Ammon's horn (tissue), 1 donor: ENCODE measurements at places on chromosomes 4 and X.

GRCh38 chr4:130648570-130648969, 1552.6 kb downstream of the C4orf33 start:
- no peak for DNase-seq

- DNase-seq, result no peak
These were observed 11.4 kb downstream of the NR3C2 start for GRCh38 chr4:148430854-148431253.

GRCh38 chr4:174749091-174749490, 80.0 kb downstream of the GLRA3 start:
- DNase-seq, result peak; percentile 64

DNA sequence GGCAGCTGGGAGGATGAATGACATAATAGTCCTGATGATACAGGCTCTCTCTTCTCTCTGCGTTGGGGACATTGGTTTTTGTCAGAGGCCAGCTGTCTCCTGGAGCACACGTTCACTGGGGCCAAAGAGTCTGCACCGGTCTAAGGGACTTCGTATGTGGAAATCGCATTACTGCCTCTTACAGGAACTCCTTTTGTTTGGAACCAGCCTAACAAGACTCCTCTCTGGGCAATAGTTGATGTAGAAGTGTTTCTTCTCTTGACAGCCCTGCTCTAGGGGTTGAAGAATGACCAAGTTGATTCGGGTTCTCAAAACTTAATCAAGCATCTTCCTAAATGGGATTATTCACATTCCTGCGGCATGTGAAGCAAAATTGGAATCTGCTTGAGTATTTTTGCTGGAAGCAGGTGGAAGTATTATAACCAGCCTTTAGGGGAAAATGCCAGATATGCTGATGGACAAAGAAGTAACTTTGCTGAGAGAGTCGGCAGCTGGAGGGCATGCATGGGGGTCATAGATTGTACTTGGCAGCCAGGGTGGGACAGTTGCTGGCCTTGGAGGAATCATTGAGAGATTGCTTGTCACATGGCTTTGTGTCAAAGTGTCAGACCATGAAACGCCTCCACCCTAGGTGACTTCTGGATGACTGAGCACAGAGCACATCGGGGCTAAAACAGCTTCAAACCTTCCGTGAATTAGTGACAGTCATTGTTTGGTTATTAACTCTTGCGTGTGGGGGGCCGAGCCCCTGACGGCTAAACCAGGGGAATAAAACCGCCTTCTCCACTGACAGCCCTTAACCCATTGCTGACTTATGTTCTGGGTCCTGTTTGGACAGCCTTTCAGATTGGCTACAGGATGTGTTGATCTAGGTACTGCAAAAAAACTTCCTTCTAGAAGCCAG, 34.4 kb upstream of the SLC34A2 start:
- DNase-seq, result no peak

DNA sequence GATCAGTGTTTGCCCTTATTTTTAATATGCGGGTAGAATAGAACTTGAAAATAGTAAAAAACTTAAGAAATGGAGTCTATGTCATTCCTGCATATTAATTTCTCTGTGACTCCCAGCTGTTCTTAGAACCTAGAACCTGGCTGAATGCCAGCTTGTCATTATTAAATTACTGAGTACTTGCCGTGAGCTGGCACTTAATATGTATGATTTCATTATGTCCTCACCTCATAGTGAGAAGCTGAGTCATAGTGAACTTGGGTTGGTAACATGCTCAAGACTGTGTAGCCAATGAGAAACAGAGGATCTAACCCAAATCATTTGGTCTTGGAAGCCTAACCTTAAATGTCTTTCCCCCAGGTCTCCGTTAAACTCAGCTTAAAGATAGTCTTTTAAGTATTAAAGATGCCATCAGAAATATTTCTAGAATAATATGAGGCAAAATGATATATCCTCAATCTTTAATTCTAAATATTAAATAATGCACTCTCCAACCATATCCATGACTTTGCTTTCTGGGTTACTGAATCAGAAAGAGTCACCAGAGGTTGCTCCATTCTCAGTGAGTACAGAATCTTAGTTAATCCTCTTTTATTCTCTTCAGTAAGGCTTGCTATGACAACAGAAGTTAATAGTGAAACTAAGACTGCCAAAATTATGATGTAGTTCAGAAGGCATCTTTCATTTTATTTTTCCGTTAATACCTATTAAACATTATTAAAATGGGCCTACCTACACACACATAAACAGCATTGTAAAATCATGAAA, 58.6 kb upstream of the TLL1 start:
- DNase-seq, result no peak

DNA sequence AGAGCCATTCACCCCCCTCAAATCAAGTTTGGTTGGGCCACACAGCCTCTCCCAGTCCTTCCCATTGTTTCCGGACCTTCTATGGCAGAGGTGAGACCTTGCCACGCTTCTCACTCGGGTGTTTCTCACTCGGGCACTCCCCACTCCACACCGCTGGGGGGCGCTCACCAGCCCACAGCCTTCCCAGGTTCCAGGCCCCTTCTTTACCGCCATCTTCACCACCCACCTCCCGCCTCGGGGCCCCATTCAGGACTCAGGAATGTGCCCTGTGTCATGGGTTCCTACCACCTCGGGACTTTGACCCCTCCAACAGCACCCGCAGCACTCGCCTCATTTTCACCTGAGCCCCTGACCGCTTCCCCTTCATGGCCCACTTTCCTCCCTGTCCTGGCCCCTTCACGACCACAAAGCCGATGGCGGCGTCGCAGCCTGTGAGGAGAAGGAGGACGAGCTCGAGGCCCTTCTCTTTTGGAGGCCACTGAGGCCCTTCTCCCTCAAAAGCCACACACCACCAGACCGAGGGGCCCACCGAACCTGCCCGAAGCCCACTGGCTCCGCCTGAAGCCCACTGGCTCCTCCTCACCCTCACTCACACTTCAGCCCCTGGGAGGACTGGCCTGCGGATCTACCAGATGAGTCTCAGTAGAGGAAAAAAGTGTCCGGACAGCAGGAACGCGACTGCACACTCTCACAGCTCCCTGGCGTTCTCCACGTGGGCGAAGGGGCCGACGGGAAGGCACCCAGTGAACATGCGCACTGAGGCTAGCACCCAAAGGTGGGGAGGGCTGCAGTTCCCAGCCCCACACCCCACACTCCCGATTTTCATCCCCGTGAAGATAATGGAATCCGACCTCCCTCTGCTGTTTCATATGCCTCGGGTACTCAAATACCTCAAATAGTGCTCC, at the start of gene PAGE1:
Gene PAGE1 (minus strand): TSS at position 709 of the 905 bp plus-strand sequence. CDS start 1,214 bp downstream, outside the sequence.
- DNase-seq, result no peak

DNA sequence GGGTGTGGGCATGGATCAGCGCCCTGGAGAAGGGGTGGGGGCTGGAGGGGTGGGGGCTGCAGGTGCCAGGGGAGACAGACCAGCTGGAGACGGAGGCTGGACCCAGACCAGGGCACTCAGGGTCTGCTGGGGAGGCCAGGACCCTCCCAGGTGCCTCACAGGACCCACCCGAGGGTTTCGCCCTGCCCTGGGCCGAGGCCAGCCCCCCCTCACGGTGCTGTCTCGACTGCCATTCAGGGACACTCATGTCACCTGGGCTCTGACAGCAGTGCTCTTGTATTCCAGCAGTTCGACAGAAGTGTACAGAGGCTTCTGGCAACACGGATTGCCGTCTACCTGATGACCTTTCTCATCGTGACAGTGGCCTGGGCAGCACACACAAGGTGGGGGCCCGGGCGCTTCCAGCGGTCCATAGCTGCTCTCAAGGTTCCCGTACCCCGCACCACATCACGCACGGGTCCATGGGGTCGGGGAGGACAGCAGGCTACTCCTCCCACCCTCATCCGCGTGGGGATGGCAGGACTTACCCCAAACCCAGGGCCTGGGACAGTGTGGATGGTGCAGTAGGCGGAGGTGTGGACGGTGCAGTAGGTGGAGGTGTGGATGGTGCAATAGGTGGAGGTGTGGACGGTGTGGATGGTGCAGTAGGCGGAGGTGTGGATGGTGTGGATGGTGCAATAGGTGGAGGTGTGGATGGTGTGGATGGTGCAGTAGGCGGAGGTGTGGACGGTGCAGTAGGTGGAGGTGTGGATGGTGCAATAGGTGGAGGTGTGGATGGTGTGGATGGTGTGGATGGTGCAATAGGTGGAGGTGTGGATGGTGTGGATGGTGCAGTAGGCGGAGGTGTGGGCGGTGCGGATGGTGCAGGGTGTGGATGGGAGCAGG, 18.1 kb downstream of the TMEM175 start:
- DNase-seq, result no peak

DNA sequence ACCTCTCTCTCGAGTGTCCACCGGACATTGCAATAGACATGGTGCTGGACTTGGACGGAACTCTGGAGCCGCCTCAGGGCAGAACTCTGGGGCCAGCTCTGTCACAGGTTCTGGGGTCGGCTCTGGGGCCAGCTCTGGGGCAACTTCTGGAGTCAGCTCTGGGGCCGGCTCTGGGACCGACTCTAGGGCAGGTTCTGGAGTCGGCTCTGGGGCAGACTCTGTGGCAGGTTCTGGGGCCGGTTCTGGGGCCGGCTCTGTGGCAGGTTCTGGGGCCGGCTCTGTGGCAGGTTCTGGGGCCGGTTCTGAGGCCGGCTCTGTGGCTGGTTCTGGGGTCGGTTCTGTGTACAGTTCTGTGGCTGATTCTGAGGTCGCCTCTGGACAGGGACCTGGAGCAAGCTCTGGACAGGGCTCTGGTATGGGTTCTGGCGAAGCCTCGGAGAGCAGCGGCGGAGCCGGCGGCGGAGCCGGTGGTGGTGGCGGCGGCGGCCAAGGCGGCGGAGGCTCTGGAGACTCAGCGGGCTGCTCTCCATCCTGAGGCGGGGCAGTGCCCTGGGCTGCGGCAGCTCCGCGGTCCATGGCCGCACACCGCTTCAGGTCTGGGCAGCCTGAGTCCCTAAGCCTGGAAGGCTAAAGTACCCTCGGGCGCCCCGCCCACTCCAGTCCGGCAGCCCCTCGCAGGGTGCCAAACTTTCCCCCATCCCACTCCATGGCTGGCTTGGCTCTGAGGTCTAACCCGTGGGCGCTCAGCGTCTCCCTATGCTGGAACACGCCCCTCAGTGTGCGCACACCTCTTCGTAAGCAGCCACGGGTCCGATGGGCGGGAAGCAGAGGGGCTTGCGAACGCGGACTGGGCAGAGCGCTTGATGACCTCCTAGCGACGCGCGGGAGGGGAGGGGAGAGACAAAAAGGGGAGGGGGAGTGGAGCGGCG, at the start of gene DGKK:
Gene DGKK (minus strand): TSS at position 723 of the 929 bp plus-strand sequence. CDS start 147 bp downstream, at position 576.
- DNase-seq, result no peak

DNA sequence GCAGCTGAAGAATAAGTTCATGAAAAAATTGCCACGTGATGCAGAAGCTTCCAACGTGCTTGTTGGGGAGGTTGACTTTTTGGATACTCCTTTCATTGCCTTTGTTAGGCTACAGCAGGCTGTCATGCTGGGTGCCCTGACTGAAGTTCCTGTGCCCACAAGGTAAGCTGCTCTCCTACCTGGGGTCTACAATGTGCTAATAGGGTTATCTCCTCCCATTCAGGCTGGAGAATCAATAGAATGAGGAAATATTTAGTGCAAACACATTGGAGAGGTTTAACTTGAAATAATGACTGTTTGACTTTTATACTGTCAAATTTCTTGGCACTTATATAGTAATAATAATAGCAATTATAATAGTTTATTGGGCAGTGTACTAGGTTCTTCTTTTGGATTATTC, 101.8 kb downstream of the SLC4A4 start:
- DNase-seq, result no peak

- no peak for DNase-seq
These were observed 84.2 kb upstream of the TLL1 start for GRCh38 chr4:165788686-165789463.

GRCh38 chr4:87853108-87853507, 20.3 kb downstream of the MEPE start:
- DNase-seq, result peak; percentile 64

DNA sequence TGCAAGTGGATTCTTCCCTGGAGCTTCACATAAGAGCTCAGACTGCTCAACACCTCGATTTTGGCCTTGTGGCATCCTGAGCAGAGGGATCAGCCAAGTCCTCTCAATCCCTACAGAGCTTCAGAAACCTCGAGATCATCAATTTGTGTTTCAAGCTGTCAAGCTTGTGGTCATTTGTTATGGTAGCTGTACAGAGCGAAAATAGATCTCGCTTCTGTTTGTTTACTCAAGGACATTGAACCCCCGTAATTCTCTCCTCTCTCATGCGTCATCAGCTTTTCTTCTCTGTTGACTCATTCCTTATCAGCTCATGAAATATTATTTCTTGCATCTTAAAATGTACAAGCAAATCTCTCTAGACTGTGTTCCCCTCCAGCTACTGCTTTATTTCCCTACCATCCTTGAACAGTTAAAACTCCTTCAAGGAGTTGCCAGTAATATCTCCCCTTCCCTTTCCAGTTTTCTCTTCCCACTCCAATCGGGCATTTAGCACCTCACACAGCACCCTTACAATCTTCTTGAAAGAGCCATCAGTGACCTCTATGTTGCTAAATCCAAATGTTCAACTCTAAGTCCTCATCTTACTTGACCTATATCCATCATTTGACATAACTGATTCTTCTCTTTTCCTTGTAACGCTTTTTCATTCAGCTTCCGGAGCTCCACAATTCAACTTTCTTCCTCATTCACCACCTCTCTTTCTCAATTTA, 106.2 kb upstream of the FAT1 start:
- no peak for DNase-seq

DNA sequence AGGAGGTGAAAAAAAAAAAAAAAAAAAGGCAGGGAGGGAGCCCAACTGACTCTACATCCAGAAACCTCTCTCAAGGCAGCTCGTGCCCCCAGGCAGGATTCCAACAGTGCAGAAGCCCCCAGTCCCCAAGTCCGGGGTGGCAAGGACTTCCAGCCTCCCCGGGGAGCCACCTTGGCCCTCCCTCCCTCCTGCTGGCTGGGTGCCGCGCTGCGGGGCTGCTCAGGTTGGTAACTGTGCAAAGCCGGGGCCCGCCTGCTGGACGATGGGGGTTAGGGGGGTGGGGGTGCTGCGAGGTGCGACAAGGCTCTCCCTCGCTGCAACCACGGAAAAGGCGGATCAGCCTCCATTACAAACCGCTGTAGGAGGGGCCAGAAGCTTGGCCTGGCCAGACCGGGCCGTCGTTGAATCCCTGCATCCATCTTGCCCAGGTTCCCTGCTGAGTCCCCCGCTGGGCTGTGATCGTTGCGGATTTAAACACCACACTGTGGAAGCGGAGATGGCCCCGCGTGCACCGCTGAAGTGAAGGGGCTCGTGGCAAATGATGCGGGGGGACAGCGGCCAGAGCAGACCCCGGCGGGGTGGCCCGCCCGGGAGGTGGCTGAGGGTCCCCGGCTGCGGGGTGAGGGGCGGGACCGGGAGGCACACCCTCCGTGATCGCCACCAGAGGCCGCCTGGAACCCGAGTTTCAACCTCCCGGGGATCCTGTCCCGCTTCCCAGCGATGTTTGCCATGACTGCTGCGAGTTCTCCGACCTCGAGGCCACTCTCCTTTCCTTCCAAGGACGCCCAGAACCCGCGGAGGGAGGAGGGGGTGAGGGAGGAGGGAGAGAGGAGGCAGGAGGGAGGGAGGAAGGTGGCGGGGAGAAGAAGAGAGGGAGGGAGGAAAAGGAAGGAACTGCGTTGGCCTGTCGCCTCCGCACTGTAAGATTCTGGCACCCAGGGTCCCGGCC, 58.0 kb upstream of the DDX3X start:
- DNase-seq, result peak; percentile 63

DNA sequence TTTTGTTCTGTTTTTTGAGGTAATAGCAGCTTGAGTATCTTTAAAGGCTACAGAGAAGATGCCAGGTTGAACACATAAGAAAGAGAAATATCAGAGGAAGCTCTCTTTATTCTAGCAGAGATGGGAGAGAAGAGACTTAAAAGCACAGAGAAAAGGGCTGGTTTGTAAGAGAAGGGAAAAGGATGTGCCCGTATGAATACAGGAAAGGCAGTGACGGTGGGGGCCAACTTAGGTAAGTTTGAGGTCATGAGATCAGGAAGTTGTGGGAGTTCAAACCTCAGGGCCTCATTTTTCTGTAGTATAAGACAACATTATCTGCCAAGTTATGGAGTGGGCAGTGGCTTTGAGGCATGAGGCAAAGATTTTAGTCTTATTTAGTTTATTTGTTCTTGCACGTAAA, 121.3 kb upstream of the S100G start:
- no peak for DNase-seq
